GM04503 (cell line): ENCODE measurements at places on chromosomes 6 and 20.
A peak's percentile ranks its signal among the peaks of the same experiment; 100 is the strongest.

- DNase-seq: no peak
Measured at GRCh38 chr20:36173451-36173933, 19.0 kb downstream of the EPB41L1 start.

- peak; percentile 85 for DNase-seq
Measured at GRCh38 chr20:48198929-48199451, 413.7 kb upstream of the SULF2 start.

DNA sequence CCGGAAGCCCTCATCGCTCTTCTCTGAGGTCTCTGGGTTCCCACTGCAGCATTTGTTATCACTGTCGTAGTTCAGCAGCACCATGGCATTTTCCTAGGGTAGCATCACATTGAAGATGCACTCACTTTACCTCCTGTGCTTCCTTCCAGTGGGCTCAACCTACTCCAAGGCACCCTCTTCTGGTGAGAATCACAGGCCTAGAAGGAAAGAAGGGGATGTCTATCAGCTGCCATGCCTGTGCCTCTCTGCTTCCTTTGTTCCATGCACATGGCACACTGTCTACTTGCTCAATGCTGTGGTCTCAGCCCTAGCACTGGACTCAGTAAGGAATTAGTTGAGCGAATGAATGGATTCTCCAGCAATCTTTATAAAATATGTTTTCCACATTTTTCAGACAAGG is 22.6 kb downstream of the CST4 start:
- DNase-seq: no peak

DNA sequence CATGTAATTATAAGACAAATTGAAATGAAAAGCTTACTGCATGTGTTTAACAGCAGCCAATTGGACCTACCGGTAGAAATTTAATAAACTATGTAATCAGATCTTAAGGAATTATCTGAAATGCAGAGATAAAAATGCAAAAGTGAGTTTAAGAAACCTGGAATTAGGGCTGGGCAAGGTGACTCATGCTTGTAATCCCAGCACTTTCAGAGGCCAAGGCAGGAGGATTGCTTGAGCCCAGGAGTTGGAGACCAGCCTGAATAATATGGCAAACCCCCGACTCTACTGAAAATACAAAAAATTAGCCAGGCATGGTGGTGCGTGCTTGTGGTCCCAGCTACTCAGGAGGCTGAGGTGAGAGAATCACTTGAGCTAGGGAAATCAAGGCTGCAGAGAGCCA is 74.1 kb downstream of the HFE start:
- no peak for DNase-seq

DNA sequence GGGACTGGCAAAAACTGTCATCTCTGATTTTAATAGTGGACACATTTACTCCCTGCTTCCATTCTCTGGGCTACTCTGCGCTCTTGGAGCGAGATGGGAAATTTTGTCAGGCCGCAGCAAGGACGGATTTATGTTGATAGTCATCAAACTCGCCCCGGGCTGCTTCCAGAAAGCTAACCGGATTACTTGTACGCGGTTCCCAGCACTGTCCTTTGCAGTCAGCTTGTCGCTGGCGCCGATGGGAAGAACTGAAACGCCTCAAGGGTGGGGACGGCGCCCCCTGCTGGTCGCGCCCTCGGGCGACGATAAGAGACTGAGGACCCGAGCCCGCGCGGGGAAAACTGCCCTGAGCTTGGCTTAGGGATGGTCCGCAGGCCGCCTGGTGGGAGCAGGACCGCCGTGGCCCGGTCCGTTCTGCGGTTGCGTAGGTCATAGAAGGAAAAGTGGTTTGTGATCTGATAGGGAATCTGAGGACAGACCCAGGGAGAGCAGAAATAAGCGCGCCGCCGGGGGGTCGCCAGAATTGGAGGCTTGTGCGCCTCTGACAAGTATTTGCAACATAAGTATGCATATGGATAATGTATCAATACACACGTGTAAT is 984 bp upstream of the ABT1 start:
- DNase-seq: no peak

GRCh38 chr6:166360243-166361076 is 18.1 kb upstream of the SFT2D1 start:
- DNase-seq: no peak

DNA sequence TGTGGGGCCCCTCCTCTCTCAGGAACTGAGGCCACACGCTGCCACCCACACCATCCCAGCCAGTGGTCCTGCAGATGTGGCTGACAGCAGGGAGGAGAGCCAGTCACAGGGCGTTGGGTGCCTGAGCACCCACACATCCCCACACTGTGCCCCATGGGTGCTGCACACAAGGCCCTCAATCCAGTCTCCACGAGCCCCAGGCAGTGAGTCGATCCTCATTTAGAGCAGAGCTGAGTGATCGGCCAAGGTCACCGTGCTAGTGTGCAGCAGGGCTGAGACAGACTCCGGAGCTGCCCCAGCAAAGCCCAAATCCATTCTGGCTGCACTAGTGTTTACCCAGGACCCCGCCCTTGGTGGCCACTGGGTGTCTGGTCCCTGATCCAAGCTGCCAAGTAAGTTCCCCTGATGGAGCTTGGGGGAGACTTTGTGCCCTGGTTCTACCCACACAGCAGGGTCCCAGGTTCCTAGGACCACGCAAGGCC is 9.0 kb downstream of the C20orf203 start:
- DNase-seq: no peak

DNA sequence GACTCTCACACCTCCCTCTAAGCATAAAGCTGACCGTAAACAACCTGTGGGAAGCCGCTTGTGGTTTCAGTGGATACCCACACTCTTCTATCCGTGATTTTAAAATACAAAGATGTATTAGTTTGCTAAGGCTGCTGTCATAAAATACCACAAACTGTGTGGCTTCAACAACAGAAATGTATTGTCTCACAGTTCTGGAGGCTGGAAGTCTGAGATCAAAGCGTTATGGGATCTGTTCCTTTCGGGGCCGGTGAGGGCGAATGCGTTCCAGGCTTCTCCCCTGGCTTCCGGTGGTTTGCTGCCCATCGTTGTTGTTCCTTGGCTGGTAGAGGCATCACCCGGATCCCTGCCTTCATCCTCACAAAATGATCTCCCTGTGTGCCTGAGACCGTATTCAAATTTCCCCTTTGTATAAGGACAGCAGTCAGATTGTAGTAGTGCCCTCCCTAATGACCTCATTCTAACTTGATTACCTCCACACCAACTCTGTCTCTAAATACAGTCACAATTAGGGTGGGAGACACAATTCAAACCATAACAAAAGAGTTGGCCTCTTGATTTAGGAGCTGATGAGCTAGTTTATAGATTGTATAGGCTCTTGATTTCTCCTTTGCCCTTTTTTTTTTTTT is 210.6 kb upstream of the SOX4 start:
- DNase-seq: no peak

DNA sequence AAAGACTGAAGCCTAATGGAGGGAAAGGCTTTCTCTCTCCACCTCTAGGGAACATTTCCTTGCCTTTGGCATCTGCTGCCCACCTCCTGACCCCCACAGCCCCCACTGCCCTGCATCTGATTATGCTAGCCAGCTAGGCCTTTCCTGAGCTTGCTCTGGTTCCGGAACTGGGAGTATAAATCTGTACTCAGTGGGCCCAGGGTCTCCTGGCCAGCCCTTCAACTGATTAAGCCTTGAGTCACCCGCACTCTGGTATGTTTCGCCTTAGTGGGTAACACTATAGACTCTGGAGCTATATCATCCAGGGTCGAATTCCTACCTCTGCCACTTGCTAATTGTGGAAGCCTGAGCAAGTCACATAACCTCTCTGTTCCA is 45.6 kb upstream of the RIPOR2 start:
- no peak for DNase-seq

GRCh38 chr6:81770381-81770780 is 17.9 kb upstream of the TENT5A start:
- DNase-seq: no peak

- no peak for DNase-seq
Measured at GRCh38 chr6:41199552-41200246, 1.2 kb downstream of the TREML2 start.

GRCh38 chr6:149925974-149926777 is 3.3 kb upstream of the RAET1G start:
- no peak for DNase-seq
